ENCODE measurements at places on chromosomes 3 and 15. TPM values are rescaled to one million over a fixed set of nuclear protein-coding genes. Genes with fewer than 3 reads are reported as not detected.

The SLC28A2 gene
- not detected for total RNA-seq

DNA sequence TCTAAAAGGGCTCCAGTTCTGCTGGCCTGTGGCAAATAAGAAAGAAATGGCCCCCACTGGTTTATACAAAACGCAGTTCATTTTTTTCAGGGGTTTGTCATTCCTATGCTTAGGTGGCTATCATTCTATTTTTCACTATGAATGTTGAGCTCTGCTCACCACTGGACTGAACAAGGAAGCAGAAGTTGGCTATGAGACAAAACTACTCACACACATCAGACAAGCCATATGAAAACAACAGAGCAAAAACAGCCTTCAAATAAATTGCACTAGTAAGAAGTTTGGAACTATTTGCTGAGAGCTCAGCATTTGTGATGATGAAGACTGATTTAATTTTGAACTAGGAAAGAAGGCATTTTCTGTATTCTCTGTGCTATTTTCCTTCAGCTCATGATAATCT lies 328.5 kb downstream of the MECOM start:
- no peaks in the 10 kb centered on the region for H3K4me1 ChIP-seq
- H3K36me3 ChIP-seq: no peaks in the 10 kb centered on the region
- DNase-seq: no peak
- no peak overlapping the region for H3K4me3 ChIP-seq
- no peaks in the 10 kb centered on the region for H3K27me3 ChIP-seq
- no peak overlapping the region for H3K27ac ChIP-seq

The SORD gene
- total RNA-seq: 27.7 TPM

- H3K27ac ChIP-seq: no peak overlapping the region
- no peaks in the 10 kb centered on the region for H3K27me3 ChIP-seq
- H3K4me1 ChIP-seq: peaks cover 6% of the 10 kb centered on the region
- no peak for DNase-seq
- H3K36me3 ChIP-seq: no peaks in the 10 kb centered on the region
- no peak overlapping the region for H3K4me3 ChIP-seq
Observed at GRCh38 chr15:63035253-63035652, 7.3 kb upstream of the TPM1 start.

The AP3B2 gene
- 6.1 TPM for total RNA-seq

The SLC12A1 gene
- not detected for total RNA-seq

- H3K4me3 ChIP-seq: no peak overlapping the region
- no peaks in the 10 kb centered on the region for H3K27me3 ChIP-seq
- DNase-seq: no peak
- no peak overlapping the region for H3K27ac ChIP-seq
- H3K36me3 ChIP-seq: no peaks in the 10 kb centered on the region
- H3K4me1 ChIP-seq: no peaks in the 10 kb centered on the region
Observed at GRCh38 chr15:26890451-26890850, 23.6 kb downstream of the GABRA5 start.

The GOLGA6L7 gene
- total RNA-seq: not detected

DNA sequence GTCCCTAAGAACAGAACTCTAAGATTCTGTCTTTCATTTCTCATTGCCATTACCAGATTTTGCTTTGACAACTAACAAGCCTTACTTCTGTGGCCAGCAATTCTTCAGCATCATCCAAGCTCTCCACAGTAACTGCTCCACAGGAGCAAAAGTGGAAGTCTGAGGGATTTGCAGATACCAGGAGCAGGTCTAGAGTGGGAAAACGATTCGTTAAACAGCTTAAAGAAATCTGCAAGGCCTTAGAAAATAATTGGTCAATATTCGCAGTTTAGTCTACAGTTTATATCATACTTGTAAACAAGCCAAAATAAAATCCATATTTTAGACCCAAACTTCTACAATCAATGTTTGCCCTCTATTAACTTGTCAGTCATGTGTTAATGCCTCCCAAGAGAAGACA lies 24.1 kb downstream of the MYH15 start:
- no peaks in the 10 kb centered on the region for H3K4me1 ChIP-seq
- no peaks in the 10 kb centered on the region for H3K27me3 ChIP-seq
- no peaks in the 10 kb centered on the region for H3K36me3 ChIP-seq
- H3K27ac ChIP-seq: no peak overlapping the region
- H3K4me3 ChIP-seq: no peak overlapping the region

The FLNB gene
- 593 TPM for total RNA-seq

GRCh38 chr15:66655997-66656396 lies 46.0 kb upstream of the SMAD6 start:
- no peaks in the 10 kb centered on the region for H3K36me3 ChIP-seq
- no peaks in the 10 kb centered on the region for H3K4me1 ChIP-seq
- no peak overlapping the region for H3K4me3 ChIP-seq
- peak; percentile 3 for DNase-seq
- no peaks in the 10 kb centered on the region for H3K27me3 ChIP-seq

The ITIH3 gene
- total RNA-seq: not detected

GRCh38 chr15:97654481-97655076 lies 305.9 kb upstream of the ARRDC4 start:
- H3K27me3 ChIP-seq: peaks cover 39% of the 10 kb centered on the region
- no peaks in the 10 kb centered on the region for H3K36me3 ChIP-seq
- no peaks in the 10 kb centered on the region for H3K4me1 ChIP-seq
- no peak for DNase-seq
- H3K27ac ChIP-seq: no peak overlapping the region
- no peak overlapping the region for H3K4me3 ChIP-seq

DNA sequence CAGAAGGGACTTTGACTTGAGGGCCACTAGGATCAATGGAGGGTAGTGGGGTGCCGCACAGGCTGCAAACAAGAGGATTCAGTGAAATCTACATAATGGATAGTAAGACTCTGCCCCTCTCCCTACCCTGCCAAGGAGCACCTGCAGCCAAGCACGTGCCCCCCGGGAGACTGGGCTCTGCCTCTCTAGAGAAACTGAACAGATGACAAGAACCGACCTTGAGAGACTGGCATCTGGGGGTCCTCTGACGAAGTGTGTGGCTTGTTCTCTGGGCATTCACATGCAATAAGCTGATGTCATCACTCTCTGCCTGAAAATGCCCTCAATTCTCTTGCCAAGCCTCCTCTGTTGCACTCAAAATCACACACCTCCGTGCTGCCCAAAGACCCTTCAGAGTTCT lies 132.3 kb downstream of the FAM43A start:
- H3K4me1 ChIP-seq: no peaks in the 10 kb centered on the region
- no peak overlapping the region for H3K4me3 ChIP-seq
- no peaks in the 10 kb centered on the region for H3K36me3 ChIP-seq
- DNase-seq: no peak

The LRRK1 gene
- 15.4 TPM for total RNA-seq
